Urinary bladder (tissue), 4 donors: ENCODE measurements at places on chromosomes 5 and 9.
A peak's percentile ranks its signal among the peaks of the same experiment; 100 is the strongest.

DNA sequence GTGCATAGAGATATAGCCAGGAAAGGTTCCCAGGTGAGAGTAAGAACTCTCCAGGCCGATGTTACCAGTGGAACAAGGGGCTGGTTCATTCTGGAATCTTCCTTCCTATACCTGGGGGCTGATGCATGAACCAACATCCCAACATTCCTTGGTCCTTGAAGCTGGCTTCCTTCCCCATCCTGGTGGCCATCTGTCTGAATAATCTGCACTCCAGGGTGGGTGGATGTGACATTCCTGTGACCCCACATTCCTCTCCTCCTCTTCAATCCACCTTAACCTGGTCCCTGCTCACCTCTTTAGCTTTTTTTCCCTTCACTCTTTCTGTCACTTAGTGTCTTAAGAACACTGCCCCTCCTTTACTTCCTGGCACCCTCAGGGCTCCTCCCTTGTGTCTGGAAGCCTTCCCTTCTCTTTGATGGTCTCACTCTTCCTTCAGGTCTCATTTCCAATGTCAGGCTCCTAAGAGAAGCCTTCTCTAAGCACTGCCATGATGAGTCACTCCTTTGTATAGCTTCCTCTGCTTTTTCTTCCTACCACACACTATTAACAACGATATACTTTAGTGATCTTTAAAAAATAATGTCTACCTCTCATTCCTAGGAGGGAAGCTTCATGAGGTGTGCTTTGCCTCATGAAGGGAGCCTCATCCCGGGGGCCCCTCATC lies 80.3 kb downstream of the BOD1 start:
- no peak for DNase-seq

- no peak for DNase-seq
Observed at GRCh38 chr5:90112033-90112692, 297.4 kb downstream of the CETN3 start.

GRCh38 chr5:44536650-44537260 lies 147.5 kb upstream of the FGF10 start:
- DNase-seq = no peak

- DNase-seq = no peak
Observed at GRCh38 chr5:141877356-141878185, 639 bp downstream of the PCDH1 start.

DNA sequence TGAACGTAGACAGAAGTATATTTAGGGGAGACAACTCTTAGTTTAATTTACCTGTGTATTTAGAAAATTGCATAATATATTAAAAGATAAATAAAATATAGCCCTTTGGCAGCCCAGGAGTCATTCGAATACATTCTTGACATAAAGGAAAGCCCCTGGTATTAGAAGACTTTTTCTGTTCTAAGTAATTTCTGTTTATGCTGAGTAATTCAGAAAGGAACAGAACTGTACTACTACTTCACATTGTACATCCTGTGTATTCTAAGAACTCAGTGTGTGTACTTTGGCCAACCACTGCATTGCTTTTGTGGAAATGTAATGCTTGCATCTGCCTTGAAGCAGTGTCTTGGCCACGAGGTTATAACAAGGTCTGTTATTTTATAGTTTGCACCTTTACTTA lies 136.4 kb downstream of the KDM4C start:
- no peak for DNase-seq

DNA sequence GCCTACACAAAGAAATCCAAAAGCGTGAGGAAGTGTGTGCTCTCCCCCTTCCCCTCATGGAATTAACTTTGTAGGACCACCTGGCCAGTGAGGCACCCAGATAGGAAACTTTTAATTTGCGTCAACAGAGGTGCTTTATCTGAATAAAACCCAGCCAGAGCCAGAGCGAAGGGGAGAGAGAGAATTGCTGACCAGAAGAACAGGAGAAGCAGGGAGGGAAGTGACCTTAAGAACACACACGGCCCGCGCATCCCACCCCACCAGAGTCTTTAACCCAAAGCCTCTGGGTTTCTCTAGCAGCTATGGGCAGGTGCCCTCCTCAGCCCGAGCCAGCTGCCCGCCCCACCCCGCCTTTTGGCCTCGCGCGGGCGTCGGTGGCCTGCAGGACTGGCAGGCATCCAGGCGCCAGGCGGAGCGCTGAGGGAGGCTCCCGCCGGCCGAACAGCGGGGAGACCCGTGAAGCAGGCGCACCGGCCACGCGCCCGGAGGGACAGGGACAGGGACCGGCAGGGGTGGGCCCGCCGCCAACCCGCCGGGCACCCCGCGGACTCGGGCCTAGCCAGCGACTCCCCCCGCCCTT lies 580 bp downstream of the ERAP1 start:
- DNase-seq = no peak

GRCh38 chr9:109935406-109936087 lies 155.5 kb downstream of the PALM2AKAP2 start:
- DNase-seq = no peak

DNA sequence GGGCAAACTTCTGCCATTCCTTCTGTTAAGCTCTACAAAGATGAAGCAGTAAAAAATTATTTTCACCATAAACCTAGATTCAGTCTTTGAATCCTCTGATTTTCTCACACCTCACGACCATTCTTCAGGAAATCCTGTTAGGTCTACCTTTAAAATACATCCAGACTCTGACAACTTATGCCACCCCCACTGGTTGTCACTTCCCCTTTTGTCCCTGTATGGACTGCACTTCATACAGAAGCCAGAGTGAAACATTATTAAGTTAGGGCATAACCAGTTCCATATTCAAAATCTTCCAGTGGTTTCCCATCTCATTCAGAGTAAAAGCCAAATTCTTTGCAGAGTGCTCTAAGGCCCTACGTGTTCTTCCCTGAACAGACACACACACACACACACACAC lies 499.8 kb downstream of the RASEF start:
- no peak for DNase-seq

- no peak for DNase-seq
Observed at GRCh38 chr5:98827161-98827560, 53.7 kb downstream of the RGMB start.

- DNase-seq = no peak
Observed at GRCh38 chr5:67202828-67203227, 6.2 kb upstream of the CD180 start.

- no peak for DNase-seq
Observed at GRCh38 chr5:141772281-141772680, 90.3 kb upstream of the ARAP3 start.

DNA sequence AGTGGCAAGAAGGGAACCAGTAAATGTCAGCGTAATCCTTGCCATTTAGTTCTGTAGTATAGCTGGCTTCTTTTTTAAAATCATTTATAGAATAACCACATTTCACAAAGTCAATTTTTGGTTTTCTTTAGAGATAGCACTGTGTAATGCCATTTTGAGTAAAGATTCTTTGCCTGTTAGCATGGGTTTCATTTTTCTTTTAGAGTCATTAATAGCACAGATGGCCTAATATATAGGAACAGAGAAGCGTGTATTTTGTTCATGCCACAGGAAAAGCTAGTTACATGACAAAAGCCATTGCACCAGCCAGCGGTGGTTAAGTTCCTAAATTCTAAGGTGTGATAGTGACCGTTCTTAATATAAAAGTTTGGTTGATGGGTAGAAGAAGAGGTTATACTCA lies 1363.9 kb downstream of the MAT2B start:
- DNase-seq = no peak

DNA sequence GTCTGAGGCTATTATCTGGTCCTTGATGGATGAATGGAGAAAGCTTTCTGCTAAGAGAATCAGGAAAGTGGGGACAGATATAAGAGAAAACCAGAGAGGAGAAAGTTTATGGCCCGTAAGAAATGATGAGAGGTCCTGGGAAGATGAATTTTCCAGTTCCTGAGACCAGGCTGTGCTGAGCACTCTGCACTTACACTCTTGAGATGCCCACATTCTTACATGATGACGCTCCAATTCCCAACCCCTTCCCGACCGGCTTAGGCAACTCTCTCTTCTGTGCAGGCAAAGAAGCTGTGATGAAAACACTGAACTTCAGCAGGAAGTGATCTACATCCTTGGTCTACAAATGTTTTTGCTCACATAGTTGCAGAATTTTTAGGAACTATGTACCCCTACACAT lies 417.0 kb downstream of the ARHGEF28 start:
- DNase-seq = no peak

GRCh38 chr9:133731876-133732638 lies 6.1 kb downstream of the SARDH start:
- no peak for DNase-seq

DNA sequence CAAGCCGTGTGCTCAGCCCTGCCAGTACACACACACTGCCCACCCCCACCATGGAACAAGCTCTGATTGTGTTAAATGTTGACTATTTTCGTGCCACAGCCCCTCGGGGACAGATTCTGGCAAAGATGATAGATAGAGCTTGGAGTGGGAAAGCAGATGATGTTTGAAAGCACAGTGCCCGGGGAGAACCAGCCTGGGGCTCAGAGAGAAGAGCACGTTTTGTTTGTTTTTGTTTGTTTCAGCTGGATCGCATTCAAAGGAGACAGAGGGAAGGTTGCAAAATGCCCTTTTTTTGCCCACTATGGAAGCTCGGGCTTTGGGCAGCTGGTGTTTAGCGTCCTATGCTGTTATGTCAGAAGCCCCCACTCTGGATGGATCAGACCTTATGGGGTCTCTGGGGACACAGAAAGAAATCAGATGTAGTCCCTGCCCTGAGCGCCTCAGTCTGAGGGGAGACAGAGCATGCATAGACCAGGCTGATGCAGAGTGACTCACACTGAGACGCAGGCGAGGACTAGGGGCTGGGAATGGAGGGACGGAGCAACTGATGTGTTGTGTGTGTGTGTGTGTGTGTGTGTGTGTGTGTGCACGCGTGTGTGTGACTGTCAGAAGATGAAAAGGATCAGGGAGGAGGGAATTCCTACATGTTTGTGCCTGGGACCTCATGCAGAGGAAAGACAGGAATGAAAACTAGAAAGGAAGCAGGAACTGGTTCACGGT lies 229.7 kb downstream of the MELK start:
- DNase-seq = peak; percentile 28

- no peak for DNase-seq
Observed at GRCh38 chr9:115015018-115015635, 84.7 kb upstream of the TNFSF8 start.
